ENCODE measurements at places on chromosomes 7 and 10.
A peak's percentile ranks its signal among the peaks of the same experiment; 100 is the strongest.

- DNase-seq, result no peak
Observed at GRCh38 chr7:7188091-7188490, 5.7 kb downstream of the C1GALT1 start.

GRCh38 chr10:99742701-99743100, 10.7 kb downstream of the CUTC start:
- no peak for DNase-seq

- no peak for DNase-seq
Observed at GRCh38 chr7:52715701-52716100, 319.7 kb upstream of the POM121L12 start.

GRCh38 chr7:94509887-94510581, 425 bp downstream of the CASD1 start:
- peak; percentile 72 for DNase-seq

- no peak for DNase-seq
Observed at GRCh38 chr10:93235686-93236085, 162.0 kb downstream of the CYP26A1 start.

DNA sequence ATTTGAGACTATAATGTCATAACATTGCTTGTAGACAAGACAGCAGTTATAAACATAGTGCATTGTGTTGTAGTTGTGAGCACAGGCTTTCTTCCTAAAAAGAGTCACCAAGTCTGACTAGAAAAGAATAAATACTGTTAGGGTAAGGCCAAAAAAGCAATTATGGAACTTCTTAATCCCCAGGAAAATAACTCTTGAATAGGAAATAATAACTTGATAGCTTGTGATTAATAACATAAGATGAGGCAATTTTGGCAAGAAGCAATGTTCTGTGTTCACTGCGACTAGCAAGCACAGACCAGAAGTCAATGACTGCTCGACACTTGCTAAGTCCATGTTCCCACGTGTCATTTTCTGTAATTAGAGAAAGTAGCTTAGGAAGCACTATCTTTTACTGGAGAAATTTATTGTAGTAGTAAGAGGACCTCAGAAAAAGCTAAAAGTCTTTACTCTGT, 97.1 kb downstream of the AGMO start:
- no peak for DNase-seq

DNA sequence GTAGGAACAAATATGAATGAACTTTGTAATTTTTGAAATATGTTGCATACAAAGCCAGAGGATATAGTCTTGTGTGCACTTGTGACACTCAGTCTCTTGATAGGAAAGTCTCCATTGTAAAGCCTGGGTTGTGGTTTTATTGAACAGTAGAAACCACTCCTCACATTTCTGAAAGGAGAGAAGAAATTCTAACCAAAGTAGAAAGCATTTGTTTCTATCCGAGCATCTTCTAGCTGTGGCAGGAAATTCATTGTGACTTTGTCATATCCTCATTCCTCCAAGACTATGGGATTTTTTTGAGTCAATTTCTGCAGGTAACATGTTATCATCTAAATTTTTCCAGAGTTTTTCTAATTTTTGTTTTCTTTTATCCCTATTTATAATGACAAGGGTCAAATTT, 55.5 kb upstream of the NCF1 start:
- DNase-seq, result no peak

DNA sequence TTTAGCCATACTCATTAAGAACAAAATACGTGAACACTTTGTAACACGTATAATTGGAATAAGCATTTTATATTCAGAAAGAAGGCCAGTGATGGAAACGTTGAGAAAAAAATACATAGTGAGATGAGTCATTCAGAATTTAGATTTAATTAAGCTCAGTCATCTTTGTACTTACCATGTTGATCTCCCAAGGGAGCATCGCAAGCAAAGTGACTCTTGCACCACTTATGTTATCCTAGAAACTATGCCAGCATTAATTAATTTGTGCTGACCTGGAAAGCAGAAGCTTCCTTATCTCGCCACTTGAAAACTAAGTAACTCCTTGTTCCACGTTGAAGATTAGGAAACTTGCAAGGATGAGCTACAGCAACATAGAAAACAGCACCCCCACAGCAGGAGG, 9.7 kb upstream of the MPP7 start:
- DNase-seq, result no peak

DNA sequence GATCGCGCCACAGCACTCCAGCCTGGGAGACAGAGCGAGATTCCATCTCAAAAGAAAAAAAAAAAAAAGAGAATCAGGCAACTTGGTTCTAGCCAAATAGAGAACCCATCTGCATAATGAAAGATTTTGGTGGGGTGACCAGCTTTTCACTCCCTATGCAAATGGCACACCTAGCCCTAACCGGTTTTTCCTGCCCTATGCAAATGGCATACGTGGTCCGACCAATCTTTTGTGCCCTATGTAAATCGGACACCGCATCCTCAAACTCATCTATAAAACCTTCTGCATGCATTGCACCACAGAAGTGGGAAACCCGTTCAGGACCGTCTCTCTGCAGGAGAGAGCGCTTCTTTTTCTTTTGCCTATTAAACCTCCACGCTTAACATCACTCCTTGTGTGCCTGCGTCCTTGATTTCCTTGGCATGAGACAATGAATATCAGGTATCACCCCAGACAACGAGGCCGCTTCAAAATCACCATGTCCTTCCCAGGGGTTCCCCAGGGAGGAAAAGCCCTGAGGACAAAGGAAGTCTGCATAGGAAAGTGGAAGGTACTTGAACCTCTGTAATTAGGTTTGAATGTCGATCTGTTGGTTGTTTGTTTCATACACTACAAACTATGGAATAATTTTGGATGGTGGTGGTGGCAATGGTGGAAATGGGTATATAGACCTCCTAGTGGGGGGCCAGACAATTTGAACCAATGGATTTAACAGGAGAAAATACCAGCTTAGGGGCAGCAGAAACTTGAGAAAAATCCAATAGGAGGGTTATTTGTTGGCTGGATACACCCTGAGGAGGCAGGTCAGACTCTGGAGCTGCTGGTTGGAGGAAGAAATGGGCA, 396.2 kb downstream of the TYW1 start:
- no peak for DNase-seq

DNA sequence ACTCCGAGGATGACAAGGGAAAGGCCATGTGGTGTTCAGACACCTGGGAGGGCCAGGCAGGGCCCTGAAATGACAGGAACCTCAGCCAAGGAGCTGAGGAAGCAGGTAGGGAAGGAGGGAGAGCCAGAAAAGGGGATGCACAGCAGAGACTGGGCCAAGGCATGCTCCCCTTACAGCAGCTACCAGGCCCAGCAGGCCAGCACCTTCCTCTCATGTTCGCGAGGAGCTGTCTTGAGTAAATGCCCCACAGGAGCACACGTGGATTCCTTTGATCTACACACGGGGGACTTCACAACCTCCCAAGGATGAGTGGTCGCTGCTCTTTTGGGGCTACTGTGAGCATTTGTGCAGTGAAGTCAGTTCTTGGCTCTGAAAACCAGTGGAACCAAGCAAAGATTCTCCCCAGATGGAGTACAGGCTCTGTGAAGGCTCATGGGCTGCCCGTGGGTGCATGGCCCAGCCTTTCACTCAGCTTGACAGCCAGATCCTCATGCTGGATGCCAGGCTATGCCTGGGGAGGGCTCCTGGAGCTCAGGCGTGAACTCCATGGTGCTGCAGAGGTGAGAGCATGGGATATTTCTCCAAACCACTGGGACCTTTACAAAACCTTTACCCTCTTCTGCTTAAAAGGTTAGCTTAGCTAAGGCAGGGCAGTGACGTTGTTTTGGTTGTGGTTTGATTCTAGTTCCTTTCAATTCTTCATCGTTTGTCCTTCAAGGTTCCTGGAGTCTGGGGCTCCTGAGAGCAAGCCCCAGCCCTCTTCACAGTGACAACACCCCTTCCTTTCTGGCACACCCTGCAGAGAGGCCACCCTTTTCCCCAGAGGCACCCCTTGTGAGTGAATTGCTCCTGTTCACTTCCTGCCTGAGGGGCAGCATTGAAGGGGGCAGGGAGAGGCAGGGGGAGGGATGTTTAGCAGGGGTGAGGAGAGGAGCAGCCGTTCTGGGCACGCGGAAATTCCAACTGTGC, 74.2 kb upstream of the ZPBP start:
- peak; percentile 31 for DNase-seq

GRCh38 chr10:12941966-12942365, 59.5 kb downstream of the CCDC3 start:
- DNase-seq, result no peak

- DNase-seq, result no peak
Observed at GRCh38 chr7:116799916-116800315, 62.5 kb upstream of the CAPZA2 start.

- no peak for DNase-seq
Observed at GRCh38 chr10:14433147-14433546, 102.4 kb upstream of the FRMD4A start.

DNA sequence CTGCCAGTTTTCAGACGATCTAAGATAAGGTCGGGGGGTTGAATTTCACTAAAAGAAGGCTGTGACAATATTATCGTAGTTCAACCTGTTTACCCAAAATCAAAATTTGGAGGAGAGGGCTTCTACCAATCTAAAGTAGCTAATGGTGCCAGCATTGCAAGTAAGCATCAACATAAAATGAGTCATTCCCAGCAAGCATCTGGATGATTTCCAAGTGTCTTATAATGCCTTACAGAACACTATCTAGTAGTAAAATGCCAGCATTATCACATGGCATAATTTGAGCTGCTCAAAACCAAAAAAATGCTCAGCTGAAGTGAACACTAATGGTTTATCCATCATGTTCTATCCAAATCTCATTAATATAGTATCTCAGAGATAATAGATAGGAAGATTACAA, 1193.9 kb downstream of the DNAJB9 start:
- DNase-seq, result no peak

- DNase-seq, result no peak
Observed at GRCh38 chr7:135650831-135651573, 11.3 kb upstream of the STMP1 start.

DNA sequence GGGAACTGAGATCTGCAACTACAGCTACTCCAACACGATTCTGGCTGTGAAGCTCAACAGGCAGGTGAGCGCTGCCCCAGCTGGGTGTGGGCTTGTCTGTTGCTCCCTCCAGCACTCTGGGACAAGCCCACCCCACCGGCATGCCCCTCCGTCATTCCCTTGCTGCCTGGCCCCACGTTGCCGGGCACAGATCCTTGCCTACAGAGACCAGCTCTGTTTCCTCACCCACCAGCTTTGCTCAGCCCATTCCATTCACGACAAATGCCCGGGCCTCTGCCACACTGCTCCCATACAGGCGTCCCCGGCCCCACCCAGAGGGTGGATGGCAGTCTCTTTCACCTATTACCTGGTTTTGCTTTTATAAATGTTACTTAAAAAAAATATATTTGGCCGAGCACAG, 24.6 kb downstream of the WIPI2 start:
- no peak for DNase-seq

DNA sequence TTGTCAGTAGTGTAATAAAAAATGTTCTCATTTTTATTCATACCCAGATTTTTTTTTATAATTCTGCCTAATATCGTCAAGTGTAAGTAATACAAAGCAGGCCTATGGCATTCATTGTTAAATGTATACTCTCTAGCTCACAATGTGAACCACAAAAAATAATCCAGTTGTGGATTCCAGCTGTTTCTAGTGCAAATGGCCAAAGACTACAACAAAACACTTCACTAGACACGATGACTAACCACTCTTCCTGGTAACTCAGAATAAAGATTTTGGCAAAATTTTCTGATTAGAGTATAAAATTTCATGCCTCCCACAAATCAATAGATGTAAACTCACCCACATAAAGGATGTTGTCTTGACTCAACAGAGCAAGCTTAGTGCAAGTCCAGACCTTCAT, 396.6 kb downstream of the DGKB start:
- no peak for DNase-seq

- DNase-seq, result no peak
Observed at GRCh38 chr10:9792181-9792580, 1225.5 kb upstream of the CELF2 start.

- no peak for DNase-seq
Observed at GRCh38 chr10:51724038-51724437, 24.6 kb upstream of the CSTF2T start.

GRCh38 chr10:16520900-16521299, 779 bp downstream of the C1QL3 start:
- DNase-seq, result peak; percentile 2

DNA sequence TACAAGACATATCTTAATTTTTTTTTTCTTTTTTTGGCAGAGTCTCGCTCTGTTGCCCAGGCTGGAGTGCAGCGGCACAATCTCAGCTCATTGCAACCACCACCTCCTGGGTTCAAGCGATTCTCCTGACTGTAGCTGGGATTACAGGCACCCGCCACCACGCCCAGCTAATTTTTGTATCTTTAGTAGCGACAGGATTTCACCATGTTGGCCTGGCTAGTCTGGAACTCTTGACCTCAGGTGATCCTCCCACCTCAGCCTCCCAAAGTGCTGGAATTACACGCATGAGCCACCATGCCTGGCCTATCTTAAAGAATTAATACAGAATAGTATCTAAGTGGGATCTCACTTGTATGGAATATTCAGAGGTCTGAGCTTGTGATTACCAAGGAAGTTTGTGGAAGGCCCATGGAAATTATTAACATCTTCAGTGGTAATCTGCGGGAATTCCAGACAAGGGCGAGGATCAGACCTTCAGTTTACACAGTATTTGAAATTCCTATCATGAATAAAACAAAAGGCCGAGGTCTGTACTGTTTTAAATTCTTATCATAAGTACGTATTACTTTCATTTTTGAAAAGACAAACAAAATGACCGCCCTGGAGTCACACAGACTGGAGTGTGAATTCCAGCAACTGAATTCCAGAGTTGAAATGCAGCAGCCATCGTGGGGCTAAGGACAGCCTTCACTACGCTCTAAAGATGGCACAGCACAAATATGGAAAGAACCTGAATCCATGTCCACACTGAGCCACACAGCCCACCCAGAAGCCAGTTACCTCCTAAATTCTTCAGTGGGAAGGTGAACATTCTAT, 16.7 kb downstream of the GPRIN2 start:
- DNase-seq, result no peak

- DNase-seq, result no peak
Observed at GRCh38 chr10:118304521-118304920, 37.6 kb downstream of the FAM204A start.

DNA sequence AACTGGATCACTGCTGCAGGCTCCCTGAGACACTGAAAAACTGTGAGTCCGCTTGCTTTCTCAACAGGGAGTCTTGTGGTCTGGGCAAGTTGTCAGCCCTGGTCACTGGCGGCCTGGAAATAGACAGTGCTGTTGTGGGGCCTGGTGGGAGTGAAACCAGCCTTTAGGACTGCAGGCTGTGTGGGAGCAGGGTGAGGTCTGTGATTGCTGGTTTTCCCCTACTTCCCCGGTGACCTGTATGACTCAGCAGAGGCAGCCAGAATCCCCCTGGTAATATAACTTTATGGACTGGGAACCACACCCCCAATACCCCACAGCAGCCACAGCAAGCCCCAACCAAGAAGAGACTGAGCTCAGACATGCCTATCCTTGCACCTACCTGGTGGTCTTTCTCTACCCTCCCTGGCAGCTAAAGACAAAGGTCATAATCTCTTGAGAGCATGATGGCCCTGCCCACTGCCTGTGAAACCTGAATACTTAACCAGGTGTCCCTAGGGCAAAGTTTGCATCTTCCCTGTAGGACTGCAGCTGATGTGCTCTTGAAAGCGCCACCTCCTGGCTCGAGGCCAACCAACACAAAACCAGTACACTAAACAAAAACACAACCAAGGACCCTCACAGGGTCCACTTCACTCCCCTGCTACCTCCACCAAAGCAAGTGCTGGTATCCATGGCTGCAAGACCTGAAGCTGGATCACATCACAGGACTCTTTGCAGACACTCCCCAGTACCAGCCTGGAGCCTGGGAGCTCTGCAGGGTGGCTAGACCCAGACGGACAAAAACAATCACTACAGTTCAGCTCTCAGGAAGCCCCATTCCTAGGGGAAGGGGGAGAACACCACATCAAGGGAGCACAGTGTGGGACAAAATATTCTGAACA, 7.2 kb upstream of the ADAM22 start:
- DNase-seq, result no peak
